ENCODE measurements at places on chromosomes 7 and 10.

- no peak for DNase-seq
These were observed 4.1 kb upstream of the DLX6 start for GRCh38 chr7:97001221-97001620.

DNA sequence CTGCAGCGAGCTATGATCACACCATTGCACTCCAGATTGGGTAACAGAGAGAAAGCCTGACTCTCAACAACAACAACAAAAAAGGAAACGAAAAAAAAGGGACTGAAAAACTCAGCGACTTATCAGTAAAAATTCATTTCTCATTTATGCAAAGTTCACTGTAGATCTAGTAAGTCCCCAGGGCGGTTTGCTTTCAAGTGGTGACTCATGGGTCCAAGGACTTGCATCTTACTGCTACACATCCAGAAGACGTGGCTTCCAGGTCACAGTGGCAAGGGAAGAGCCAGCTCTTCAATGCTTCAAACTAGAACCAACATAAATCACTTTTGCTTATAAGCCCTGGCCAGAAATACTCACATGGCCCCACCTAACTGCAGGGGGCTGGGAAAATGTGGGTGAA, 178.3 kb upstream of the AUTS2 start:
- DNase-seq = no peak

DNA sequence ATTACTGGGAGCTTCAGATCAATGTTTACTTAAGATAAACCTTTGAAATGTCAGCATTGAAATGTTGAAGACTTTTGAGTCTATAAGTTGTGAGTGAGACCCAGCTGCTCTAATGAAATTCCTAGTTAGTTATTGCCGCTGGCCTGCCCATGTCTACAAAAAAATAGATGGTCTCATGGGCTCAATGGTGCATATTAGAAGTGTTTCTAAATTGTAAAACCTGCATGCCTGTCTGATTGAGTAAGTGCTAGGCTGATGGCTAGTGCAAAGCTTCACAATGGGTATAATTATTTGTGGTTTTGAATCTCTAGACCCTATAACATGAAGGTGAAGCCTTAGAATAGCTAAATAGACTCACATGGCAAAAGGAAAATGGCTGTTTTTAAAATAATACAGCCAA, 234.5 kb downstream of the SORCS3 start:
- DNase-seq = no peak

- DNase-seq = no peak
These were observed 82.6 kb upstream of the PCGF5 start for GRCh38 chr10:91137822-91138221.

- DNase-seq = no peak
These were observed 25.8 kb upstream of the SH2B2 start for GRCh38 chr7:102260856-102261255.

DNA sequence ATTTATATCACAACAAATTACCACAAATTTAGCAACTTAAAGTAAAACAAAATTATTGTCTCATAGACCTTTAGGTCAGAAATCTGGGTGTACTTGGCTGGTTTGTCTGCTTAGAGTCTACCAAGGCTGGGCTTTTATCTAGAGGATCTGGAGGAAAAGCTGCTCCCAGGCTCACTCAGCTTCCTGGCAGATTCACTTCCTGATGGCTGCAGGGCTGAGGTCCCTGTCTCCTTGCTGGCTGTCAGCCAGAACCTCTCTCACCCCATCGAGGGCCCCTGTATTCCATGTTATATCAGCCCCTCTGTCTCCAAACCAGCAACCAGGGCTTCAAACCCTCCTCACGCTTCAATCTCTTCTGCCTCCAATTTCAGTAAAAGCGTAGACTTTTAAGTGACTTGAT, 734.9 kb downstream of the NRG3 start:
- no peak for DNase-seq

- DNase-seq = peak; percentile 57
These were observed 19.5 kb upstream of the CARD11 start for GRCh38 chr7:3063016-3063753.

GRCh38 chr7:68088879-68089278, 1092.2 kb downstream of the TYW1 start:
- DNase-seq = no peak

DNA sequence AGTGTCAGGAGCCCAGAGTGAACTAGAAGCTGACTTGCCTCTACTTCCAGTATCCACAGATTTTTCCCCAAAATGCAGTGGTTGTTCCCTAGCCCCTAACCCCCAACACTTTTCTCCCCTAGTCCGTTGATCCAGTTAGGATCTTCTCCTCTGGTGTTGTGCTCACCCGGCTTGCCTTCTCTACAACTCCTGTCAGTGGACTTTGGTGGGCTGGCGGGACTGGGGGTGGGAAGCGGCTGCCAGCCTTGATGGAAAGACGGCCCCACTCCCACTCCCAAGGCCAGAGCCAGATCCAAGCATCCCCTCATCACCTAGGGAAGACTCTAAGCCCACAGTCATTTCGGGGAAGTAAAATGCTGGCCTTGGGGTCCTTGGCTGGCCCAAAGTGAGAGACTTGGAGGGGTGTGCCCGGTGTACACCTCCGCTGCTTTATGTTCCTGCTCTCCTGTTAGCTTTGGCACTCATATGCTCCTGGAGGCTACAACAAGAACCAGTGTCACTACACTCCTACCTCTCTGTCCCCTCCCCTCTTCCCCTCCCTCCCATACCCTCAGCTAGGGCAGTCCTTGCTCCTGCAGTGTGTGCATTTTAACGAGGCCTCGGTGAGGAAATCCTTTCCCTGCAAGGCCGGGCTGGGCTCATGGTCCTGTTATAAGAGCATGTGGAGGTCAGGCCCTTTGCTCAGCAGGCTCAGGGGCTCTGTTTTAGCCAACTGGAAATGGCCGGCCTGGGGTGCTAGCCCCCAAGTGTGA, 930 bp upstream of the HOXA10 start:
- DNase-seq = no peak

DNA sequence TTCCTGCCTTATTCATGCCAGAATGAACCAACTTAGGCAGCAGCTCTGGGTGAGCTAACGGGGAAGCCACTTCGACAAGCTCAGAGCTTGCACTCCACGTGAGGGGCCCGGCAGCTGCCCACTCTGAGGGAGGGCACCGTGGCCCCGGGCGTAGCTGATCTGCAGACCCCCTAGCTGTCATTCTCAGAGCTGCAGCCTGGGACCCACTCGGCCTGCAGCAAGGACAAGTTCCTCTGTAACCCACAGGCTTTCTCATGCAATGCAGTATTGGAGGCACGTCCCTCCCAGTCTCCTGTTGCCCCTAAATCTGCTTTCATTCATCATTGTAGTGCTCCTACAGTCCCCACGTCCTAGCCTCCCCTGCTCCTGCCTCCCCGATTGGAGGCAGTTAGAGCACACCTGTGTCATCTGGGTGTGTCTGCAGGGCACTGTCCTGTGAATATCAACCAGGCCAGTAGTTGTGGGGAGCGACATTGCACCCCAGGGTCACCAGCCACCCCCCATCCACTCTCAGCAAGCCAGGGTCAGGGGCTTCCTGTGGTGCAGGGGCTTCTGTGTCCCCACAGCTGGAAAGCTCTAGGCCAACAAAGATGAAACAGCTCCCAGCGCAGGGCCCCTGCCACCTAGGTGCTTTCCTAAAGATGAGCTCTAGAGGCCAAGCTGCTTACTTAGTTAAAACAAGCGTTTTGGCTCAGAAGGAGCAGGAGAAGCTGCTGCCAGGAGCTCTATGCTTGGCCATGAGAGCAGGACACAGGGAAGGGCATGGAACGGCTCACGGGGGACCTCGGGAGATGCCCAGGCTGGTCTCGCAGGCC, 333.6 kb downstream of the ADARB2 start:
- no peak for DNase-seq

DNA sequence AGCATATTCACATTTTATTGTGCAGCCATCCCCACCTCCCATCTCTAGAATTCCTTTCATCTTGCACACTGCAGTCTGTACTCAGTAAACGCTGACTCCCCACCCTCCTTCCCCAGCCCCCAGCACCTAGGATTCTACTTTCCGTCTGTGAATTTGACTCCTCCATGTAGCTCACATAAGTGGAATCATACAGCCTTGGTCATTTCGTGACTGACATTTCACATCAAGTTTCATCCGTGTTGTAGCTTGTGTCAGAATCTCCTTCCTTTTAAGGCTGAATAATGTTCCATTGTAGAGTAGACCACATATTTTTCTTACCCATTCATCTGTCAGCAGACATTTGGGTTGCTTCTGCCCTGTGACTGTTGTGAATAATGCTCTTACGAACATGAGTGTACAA, 26.2 kb upstream of the TCERG1L start:
- no peak for DNase-seq

GRCh38 chr7:114973147-114973546, 51.3 kb downstream of the MDFIC start:
- DNase-seq = no peak

GRCh38 chr7:2781636-2782035, 62.5 kb downstream of the GNA12 start:
- DNase-seq = no peak

DNA sequence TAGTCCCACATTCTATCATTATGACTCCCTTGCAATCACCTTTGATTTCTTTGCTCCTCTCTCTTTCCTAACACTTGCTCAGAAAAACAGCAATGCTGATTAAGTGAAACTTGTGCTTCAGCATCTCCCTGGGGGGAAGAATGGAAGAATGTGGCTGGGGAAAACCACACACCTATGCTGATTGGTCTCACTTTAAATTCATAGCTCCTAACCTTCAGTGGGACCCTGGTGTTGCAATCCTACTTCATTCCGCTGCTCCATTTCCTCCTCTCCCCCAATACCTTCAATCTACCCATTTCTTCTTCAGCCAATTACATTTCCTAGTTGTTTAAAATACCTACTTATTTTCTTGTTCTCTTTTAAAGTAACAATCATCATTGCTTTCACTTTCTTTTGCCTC, 1166.7 kb upstream of the C7orf33 start:
- no peak for DNase-seq

DNA sequence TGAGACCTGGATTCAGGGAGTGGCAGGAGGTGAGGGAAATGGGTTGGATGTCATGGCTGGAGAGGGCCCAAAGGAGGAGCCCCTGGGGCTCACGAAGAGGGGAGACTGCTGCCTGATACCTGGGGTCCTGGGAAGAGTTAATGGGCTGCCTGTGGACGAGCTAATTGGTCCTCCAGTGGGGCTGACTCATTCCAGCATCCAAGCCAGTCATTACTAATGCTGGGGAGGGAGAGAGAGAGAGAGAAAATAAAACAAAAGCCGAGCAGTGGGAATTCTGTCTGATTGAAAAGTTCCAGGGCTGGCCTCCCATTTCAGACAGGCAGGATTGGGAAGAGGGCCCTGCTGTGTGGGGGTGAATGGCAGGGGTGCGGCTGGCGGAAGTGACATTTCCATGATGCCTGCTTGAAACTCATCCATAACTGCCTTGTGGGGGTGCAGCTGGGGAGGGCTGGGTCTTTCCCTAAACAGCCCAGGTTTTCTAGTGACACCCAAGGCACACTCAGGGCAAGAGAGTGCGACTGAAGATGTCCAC, 297.8 kb downstream of the RPS24 start:
- no peak for DNase-seq

GRCh38 chr7:104642560-104642959, 314.2 kb downstream of the LHFPL3 start:
- DNase-seq = no peak

- DNase-seq = no peak
These were observed 20.0 kb downstream of the LRRD1 start for GRCh38 chr7:92158660-92159575.

DNA sequence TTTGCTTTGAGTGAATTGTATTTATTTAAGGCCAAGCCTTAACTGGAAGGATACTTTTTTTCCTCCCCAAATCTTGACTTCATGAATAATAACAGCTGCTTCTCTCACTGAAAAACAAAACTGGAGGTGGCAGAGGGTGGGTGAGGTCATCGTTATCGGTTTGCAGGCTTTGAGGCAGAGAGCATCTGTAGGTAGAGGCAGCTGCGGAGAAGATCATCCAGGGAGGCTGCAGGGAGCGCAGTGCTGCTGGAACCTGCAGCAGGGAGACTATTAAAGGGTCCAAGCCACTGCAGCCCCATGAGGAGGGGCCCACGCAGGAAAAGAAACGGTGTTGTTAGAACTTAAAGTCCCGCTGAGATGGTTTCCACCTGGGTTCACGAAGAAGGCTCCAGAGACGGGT, 112.1 kb upstream of the SDK1 start:
- no peak for DNase-seq

- DNase-seq = no peak
These were observed 29.3 kb upstream of the SH3PXD2A start for GRCh38 chr10:103884681-103885139.

GRCh38 chr10:91635401-91636400, 2.8 kb upstream of the PPP1R3C start:
- peak; percentile 5 for DNase-seq

GRCh38 chr7:57789130-57789529, 339.2 kb downstream of the ZNF716 start:
- no peak for DNase-seq

- no peak for DNase-seq
These were observed 9.3 kb upstream of the OR6V1 start for GRCh38 chr7:143042790-143043271.

DNA sequence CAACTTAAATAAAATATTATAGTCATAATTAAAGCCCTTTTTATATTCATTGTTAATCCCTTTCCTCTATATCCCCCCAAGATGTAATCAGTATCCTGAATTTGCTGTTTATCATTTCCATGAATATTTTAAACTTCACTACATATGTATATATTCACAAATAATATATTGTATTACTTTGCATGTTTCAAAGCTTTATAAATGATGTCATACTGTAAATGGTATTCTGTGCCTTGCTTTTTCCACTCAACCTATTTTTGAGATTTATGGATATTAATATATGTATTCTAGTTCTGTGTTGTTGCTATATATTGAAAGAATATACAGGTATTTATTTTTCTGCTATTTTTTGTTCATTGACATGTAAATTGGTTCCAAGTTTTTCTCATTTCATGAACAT, 173.1 kb downstream of the CCDC71L start:
- DNase-seq = no peak

DNA sequence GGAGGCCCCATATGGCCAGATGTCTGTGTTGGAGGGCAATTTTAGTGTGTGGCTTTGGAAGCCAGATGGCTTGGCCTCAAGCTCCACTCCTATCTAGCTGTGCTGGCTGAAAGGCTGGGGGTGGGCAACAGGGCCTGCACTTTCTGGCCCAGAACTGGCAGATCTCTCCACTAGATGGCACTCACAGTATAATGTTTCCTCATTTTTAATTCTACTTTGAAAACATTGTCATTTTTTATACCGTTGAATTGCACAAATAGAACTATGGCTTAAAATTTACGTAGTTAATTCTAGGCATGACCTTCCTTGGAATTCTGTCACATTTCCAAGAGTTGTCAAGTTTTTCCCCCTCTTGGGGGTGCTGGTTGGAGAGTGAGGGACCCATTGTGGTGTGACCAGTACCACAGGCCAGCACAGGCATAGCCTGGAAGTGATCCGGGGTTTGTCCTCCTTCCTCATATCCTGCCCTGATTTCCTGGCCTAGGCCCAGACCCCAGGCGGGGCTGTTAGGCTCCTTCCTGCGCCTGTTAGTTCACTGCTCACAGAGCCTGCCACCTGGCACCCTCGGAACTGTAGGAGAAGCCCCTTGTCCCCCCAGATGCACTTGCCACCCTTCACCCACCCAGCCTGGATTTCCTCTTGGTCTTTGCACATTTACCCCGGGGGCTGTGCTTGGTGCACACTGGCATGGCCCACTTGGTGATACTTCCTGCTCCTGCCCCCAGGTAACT, 52.8 kb downstream of the ARHGAP22 start:
- DNase-seq = no peak

- DNase-seq = peak; percentile 3
These were observed 70.4 kb upstream of the APBB1IP start for GRCh38 chr10:26367771-26368170.

GRCh38 chr7:47422611-47423010, 159.3 kb downstream of the TNS3 start:
- no peak for DNase-seq

- DNase-seq = no peak
These were observed 10.7 kb downstream of the XPNPEP1 start for GRCh38 chr10:109912335-109913281.

- DNase-seq = no peak
These were observed 124.2 kb downstream of the ARHGAP22 start for GRCh38 chr10:48480397-48481374.

Measured in stimulated activated CD8-positive, alpha-beta memory T cell treated with anti-CD3 and anti-CD28 coated beads, Interleukin-12 subunit alpha, Interleukin-12 subunit beta, amount 100 ng/mL, for 1 hour (primary cell).